NCI-H446 (cell line): ENCODE measurements at places on chromosomes 16 and 17.

GRCh38 chr17:29826114-29826692, 103.8 kb downstream of the SSH2 start:
- no peak for DNase-seq

DNA sequence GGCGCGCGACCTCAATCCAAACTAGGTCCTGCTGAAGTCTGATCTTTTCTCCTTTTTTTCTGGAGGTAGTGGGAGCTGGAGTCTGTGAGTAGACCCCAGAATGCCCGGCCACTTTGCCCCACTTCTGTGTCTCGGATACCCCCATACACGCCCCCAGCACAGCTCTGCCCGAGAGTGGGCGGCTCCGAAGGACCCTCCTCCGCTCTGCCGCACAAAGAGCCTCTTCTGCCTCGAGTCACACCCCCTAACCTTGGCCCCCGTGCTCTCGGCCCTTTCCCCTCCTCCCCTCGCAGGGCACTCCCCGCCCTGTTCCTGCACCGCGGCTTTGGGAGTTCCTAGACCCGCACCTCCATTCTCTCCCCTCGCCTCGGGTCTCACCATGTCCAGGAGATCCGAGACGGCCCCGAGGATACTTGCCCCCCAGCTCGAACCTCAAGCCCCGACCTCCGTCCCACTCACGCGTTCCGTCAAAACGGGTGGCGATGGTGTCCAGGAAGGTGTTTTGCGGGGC, 476 bp downstream of the KCNH4 start:
- DNase-seq: no peak

- peak; percentile 68 for DNase-seq
These were observed 153.3 kb downstream of the CHD9 start for GRCh38 chr16:53207810-53208752.

DNA sequence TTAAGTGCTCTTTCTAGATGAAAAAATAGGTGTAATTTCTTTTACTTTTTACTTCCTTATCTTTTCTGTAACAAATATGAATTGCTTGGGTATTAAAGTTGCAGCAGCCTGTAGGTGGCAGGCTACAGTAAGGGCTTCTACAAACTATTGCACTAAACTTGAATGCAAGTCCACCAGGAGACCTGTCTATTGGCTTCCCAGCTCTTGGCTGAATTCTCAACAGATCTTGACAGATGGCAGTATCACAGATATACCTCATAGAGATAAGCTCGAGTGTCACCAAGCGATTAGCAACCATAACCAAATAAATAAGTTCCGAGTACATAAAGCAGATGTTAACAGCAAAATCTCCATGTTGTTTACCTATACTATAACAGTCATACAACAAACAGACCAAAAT, 5.9 kb downstream of the BBS2 start:
- peak; percentile 44 for DNase-seq

- no peak for DNase-seq
These were observed 113.1 kb downstream of the ZFHX3 start for GRCh38 chr16:72934636-72935403.

- no peak for DNase-seq
These were observed 192.8 kb downstream of the XYLT1 start for GRCh38 chr16:17277981-17278381.

DNA sequence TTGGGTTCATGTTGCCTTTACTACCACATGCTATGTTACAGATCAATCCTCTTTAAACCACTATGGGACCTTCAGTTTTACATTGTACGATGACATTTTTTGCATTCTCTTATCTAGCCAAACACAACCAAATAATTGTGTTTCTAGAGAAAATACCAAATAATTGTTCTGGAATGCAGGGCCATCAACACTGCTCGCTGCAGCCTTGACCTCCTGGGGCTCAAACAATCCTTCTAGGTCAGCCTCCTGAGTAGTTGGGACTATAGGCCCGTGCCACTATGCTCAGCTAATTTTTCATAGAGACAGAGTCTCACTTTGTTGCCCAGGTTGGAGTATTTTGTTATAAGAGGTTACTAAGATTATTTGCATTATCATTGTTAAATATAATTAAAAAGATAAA, 237.5 kb upstream of the PMFBP1 start:
- no peak for DNase-seq

- DNase-seq: no peak
These were observed 26.3 kb upstream of the PLLP start for GRCh38 chr16:57310801-57311200.

DNA sequence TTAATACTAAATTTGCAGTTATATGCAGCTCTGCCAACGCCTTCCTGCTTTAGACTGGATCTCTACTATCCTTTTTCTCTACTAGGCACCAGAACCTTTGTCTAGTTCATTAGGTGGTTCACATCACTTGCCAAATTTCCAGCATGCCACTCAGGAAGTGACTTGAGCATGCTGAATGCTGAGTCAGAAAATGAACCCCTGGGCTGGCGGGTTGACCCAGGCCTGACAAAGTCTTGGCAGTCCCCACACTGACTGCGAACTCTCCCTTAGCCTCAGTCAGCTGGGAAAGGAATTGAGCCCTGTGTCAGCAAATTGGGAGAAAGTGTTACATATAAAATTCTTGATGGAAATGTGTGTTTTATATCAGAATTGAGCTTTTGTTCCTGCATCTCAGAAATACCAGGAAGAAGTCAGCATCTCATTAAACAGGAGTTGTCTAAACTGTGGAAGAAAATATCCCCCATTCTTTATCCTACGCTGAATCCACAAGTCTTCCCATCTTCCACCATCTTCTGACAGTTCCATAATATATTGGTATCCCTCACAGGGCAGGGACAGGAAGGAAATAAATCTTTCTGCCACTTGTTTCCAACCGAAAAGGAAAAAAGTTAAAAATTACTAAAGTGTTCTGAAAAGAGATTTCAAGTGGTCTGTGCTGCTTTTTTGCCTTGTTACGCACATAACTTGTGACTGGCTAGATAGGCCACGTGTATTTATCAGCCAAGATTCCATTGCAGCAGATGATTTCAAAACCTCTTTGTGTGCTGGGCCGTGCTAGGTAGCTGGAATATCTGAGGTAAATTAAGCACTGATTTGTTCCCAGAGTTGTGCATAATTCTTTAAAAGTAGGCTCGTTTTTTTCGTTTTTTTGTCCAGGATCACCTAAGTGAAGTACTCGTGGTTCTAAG, 16.7 kb upstream of the SLC12A3 start:
- no peak for DNase-seq

DNA sequence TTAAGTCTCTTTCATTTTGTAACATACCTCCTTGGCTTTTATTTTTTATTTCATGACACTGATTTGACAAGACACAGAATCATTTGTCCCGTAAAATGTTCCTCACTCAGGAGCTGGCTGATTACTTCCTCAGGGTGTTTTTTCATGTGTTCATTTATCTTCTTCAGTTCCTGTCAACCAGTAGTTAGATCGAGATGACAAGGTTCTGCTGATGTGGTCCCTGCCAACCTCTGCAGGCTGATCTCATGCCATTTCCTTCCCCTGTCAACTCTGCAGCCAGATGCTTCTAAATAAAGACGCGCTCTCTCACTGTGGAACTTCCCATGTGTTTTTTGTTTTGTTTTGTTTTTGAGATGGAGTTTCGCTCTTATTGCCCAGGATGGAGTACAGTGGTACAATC, 8.1 kb upstream of the CXCL16 start:
- no peak for DNase-seq

DNA sequence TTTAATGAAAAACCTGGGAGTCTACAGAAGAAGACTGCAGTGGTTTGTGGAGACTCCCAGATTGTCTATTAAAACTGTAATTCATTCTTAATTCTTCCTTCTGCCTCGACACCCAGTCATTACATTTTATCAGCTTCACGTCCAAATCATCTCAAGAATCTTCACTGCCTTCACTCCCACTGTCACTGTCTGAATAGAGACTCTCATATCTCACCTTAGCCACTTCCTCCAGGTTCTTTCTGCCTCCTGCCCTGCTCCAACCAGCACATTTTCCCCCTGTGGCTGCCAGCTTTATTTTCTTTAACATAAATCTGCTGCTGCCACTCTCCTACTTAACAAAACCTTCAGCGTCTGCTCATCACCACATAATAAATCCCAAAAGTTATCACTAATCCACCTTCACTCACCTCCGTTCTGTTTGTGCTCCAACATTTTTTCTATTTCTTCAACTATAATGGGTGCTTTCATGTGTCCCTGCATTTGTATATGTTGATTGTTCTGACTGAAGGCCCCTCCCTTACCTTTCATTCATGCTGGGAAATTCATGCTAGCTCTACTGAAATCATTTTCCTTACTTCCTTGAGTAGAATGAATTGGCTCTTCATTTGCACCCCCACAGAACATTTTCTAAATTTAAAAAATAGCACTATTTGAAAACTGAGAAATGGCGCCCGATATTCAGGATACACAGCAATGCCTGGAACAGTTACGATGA, 38.9 kb downstream of the KCNJ2 start:
- DNase-seq: no peak

DNA sequence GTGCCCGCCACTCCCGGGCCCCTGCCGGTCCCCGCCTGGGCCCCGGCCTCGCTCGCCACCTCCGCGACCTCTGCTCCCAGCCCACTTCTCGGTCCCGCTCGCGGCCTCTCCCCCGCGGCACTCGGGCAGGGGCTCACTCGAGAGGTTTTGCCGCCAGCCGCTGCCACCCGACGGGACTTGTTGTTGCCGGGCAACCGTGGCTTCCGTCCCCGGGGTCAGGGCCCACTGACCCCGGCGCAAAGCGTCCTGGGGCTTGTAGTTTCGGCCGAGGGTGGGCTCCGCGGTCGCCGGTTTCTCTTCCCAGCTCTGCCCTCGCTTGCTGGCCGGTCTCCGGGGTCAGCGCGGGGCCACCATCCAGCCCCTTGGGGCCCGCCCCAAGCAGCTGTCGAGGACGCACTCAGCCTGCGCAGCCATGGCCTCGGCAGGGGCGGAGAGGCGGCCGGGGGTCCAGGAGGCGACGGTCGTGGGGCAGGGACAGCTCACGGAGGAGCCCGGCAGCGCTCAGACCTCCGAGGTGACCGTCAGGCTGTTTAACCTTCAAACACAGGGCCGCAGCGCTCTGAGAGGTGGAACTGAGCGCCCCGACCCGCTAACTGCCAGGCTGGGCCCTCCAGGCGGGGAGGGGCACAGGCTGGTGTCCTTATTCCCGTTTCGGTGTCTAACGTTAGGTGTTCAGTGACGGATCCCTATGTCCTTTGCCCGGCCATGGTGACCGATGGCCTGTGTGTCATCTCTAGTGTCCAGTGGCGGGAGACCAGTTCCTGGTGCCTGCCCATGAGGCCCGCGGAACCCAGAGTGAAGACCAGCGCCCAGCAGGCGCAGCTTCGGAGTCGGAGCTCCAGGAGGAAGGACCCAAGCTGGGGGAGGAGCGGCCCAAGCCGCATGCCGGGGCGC, at the start of the genes C16orf86 and ENKD1:
Gene C16orf86, plus strand, starts transcription at position 256 of the 894 bp plus-strand sequence. Its CDS starts 157 bp downstream, at position 413.
Gene ENKD1, minus strand, starts transcription at position 192 of the 894 bp plus-strand sequence. CDS start 308 bp downstream, outside the sequence.
- no peak for DNase-seq

GRCh38 chr17:68516732-68517131, 4.5 kb downstream of the PRKAR1A start:
- DNase-seq: no peak

DNA sequence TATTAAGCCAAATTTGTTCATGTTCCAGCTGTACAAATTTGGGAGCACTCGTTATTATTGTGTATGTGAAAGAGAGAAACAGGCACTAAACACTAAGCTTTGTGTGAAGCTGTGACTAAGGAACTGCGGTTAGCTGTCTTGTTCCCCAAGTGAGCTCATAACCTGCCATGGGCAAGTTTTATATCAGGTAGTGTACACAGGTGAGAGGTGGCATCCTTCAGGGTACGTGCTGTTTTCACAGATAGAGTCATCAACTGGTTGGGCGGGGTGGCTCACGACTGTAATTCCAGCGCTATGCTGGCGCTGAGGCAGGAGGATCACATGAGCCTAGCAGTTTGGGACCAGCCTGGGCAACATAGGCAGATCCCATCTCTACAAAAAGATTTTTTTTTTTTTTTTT, 2.8 kb downstream of the DNAJA3 start:
- DNase-seq: no peak

DNA sequence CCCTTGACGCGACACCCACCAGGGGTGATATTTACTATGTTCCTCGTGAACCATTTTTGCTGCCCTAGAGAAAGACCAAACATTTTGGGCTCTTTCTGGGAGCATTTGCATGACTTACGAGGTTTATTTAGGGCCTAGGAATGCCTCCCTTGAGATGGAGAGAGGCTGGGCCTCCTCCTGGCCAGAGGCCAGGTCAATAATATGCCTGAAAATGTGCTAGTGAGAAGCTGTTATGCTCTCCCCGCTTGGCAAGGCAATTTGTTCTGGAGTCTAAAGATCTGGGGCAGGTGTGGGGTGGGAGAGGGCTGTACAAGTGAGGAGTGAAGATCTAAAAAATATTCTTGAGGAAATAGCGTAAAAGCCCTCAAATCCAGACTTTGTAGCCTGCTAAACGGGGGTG, 587.3 kb upstream of the CDH5 start:
- DNase-seq: no peak

GRCh38 chr16:27844826-27845225, 218.7 kb downstream of the GSG1L start:
- no peak for DNase-seq

DNA sequence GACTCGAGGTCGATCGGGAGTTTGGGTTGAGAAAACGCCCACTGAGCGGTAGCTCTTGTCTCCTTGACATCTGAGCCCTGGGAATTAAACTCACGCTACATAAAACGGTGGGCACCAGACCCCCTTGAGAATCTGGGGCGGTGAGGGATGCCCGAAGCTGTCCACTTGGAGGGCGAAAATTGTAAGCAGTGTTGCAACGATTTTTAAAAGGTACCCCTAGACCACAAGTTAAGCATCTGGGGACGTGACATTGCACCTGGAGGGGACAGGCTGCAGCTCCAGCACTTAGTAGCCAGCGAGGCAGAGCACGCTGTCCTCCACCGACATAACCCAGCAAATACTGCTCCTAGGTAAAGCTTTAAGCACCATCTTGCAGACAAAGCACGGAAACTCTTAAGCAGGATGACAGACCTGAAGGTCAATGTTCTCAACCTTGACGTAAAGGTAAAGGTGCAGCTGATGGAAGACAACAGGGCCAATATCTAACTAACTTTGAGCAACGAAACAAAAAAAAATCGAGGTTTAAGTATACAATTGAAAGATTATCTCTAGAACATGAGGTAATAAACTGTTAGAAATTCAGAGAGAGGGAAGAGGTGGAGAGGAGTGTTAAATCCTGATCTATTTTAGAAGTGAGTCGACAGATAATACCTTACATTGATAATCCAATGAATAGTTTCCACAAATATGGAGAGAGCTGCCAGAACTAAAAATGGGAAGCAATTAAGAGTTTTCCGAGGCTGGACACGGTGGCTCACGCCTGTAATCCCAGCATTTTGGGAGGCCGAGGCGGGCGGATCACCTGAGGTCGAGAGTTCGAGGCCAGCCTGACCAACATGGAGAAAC, 921 bp upstream of the CDR2 start:
- DNase-seq: no peak

DNA sequence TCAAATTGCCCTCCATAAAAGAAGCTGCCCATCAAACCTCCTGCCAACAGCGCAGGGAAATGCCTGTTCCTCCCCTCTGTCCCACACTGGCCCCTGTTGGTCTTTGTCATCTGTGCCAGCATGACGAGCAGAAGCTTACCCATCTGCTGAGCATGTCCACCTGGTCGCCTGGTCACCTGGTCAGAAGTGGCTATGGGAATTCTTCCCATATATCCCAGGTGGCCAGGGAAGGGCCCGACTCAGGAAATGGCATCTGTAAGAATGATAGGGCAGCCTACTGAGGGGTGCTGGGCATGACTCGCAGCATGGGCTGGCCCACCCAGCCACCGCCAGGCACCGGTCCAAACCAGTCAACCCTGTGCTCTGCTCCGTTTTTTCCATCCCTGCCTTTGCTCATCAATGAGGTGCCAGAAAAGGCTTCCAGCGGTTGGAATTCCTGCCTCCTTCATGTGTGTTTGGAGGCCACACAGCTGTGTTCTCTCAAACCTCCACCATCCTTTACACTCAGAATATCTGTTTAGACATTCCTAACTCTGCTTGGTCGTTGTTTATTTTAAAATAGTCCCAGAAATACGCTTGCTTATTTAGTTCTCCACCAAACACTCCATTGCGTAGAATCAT, 145.2 kb downstream of the CLEC16A start:
- DNase-seq: no peak
